ENCODE measurements at places on chromosomes 16 and 17.
A peak's percentile ranks its signal among the peaks of the same experiment; 100 is the strongest.

DNA sequence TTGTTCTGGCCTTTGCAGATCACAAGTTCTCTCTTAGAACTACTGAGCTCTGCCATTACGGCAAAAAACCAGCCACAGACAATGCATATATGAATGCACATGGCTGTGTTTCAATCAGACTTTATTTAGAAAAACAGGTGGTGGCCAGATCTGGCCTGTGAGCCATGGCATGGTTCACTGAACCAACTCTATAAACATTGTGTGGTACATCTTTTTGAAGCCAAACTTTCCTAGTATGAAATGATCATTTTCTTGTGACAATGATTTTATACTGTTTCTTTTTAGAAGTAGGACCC is 65.9 kb upstream of the AMZ2 start:
- no peak for DNase-seq

- DNase-seq = no peak
Measured at GRCh38 chr17:63223212-63223911, 222.7 kb downstream of the CYB561 start.

DNA sequence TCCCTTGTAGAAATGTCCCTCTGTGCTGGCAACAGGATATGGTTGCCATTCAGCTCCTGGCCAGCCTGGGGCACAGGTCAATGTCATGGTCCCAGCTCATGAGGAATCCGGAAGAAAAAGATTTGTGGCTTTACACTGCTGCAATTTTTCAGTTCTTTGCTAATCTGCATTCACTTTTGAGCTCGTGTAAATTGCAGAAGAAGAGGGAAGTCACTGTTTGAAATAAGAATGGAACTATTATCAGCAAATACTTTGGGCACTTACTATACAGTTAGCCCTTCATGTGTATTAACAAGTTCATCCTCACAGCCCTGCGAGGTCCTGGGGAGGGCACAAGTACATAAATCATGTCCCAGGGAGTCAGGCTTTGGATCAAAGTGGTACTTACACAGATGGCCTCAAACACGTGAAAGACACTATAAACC is 14.2 kb downstream of the SLC47A2 start:
- no peak for DNase-seq

GRCh38 chr17:33501185-33501584 is 208.1 kb upstream of the ASIC2 start:
- DNase-seq = no peak

GRCh38 chr17:70366386-70366785 is 197.1 kb downstream of the KCNJ2 start:
- peak; percentile 4 for DNase-seq

GRCh38 chr17:21462237-21462636 is 86.1 kb downstream of the KCNJ12 start:
- DNase-seq = peak; percentile 20

- DNase-seq = peak; percentile 84
Measured at GRCh38 chr16:53892155-53892554, 188.2 kb downstream of the FTO start.

DNA sequence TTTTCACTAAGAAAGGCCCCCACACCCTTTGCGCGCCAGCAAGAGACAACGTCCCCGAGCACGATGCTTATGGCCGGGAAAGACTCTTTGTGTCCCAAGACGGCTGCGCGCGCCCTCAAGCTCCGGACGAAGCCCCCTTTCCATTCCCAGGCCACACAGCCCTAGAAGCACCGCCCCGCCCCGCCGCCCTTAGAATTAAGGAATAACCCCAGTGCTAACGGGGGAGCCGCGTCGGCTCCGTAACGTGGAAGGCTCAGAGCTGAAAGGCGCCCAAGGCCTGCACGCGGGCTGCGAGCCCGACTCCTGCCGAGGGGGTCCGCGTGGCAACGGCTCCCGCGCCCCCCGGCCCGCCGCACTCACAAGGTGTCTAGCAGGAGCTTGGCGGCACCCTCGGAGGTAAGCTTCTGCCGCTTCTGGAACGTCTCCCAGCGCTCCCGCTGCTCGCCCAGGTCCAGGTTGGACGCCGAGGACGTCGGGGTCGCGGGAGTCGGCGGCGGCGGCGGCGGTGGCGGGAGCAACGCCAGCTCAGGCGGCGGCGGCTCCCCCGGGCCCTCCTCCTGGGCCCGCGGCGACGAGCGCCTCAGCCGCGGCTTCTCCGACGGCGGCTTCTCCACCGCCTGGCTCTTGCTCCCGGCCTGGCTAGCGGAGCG is 477 bp downstream of the CENPV start:
- DNase-seq = peak; percentile 84

GRCh38 chr17:49361902-49362722 is at the start of gene ZNF652:
ZNF652 (minus strand) TSS chr17:49362250; CDS start chr17:49317725, 44,525 bp downstream.
- peak; percentile 97 for DNase-seq

- DNase-seq = no peak
Measured at GRCh38 chr17:2656283-2656682, 55.3 kb downstream of the CLUH start.

All from NCI-H1417 (cell line).